AG20443 (cell line): ENCODE measurements at places on chromosomes 1 and 21.
A peak's percentile ranks its signal among the peaks of the same experiment; 100 is the strongest.

GRCh38 chr1:68454534-68454933, 4.8 kb upstream of the RPE65 start:
- DNase-seq = no peak

GRCh38 chr21:44379515-44379848, 26.1 kb downstream of the TRPM2 start:
- DNase-seq = peak; percentile 5

- no peak for DNase-seq
Measured at GRCh38 chr1:116126281-116126680, 15.1 kb downstream of the MAB21L3 start.

- DNase-seq = no peak
Measured at GRCh38 chr1:171219346-171220080, 28.8 kb upstream of the FMO1 start.

DNA sequence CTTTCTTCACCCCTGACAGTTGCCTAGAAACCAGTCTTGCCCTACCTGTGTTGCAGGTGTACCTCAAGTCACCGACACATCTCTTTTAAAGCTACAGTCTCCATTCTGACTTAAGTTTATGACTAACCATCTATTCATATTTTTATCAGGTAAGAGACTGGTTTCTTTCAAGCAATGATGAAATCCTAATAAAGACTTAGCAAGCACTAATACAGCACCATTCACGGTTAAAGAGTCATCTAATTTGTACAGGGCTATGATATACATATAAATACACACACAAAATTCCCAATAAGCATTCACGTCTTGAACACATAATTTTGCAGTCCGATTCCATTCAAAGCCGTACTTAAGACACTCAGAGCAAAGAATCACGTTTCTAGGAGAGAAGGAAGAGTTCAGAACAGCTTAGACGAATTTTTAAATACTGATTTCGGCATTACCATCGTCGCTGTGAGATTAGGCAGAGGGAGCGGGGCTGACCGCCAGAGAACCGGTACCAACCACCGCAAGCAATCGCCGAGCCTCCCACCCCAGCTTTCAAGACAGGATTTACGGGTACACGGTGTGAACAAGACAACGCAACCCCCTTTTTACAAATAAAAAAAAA, 943 bp downstream of the ERRFI1 start:
- no peak for DNase-seq

DNA sequence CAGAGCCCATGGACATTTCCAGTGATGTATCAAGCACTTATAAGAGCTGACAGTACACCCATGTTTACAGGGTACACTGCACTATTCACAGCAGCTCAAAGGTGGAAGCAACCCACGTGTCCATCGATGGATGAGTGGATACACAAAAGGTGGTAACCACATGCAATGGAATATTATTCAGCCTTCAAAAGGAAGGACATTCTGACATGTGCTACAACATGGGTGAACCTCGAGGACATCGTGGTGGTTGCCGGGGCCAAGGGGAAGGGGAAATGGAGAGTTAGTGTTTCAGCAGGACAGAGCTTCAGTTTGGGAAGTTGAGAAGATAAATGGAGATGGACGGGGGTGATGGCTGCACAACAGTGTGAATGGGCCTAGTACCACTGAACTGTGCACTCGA, 9.1 kb downstream of the AGT start:
- no peak for DNase-seq

- no peak for DNase-seq
Measured at GRCh38 chr1:226094451-226094850, 31.9 kb downstream of the H3-3A start.

GRCh38 chr1:29213055-29213454, 17.7 kb downstream of the MECR start:
- DNase-seq = no peak
